ENCODE measurements at places on chromosomes 12 and 14.

DNA sequence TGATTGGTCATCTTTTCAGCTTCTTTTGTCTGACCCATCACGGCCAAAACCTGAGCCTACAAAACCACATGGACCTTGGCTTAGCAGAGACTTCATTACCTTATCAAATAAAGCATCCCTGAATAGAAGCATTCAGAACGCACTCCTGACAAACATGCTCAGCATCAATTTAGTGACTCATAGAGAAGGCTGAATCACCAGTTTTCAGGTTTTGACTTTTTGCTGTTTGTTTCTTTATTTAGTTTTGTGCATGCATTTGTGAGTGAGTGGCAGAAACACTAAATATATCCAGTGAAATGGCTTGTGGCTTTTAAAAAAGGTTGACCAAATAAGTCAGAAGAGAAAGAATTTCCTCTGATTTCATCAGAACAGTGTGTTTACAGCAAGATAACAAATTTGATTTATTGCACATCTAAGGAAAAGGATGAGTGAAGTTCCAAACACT lies 19.0 kb upstream of the OVCH1 start:
- DNase-seq = no peak

GRCh38 chr14:73943083-73943482 lies 6.8 kb downstream of the FAM161B start:
- no peak for DNase-seq

DNA sequence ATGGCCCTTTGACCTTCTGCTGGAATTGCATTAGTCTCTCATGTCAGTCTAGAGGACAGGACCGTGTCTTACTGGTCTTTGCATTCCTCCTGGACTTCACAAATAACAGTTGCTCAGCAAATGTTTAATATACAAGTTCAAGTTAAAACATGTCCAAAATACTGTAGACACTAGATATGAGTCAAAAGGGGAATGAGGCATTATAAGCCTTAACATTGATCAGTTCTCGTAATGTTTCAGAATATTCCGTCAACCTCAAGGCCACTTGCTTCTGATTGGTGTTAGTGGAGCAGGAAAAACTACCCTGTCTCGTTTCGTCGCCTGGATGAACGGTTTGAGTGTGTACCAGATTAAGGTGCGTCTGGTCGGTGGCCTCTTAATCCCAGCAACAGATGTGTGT lies 59.9 kb downstream of the HSP90AA1 start:
- DNase-seq = no peak

DNA sequence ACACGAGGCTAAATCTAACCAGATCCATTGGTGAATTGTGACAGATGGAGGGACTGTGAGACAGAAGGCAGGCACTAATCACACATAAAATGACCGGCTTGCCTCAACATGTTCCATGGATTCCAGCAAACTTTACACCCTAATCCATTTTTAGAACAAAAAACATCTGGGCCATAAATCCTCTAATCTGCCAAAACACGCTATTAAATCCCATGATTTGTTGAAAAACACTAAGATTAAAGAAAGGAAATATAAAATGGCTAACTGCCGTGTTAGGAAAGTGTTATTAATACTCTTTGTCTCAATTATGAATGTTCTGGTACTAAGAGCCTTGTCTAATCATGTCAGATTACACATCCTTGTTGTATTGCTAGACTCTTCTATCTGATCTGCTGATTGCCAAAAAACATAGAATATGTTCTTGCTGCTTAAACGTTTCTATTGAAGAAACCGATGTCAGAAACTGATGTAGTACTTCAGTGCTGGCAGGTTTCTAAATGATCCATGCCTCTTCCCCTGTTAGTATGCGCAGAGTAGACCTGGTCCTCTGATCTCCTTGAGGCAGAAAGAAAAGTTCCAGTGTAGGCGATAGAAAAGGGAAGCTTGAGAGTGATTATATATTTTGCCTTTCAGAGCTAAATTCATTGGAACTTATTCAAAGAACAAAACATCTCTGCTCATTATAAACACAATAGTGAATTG lies 384.9 kb downstream of the SOX5 start:
- DNase-seq = no peak

DNA sequence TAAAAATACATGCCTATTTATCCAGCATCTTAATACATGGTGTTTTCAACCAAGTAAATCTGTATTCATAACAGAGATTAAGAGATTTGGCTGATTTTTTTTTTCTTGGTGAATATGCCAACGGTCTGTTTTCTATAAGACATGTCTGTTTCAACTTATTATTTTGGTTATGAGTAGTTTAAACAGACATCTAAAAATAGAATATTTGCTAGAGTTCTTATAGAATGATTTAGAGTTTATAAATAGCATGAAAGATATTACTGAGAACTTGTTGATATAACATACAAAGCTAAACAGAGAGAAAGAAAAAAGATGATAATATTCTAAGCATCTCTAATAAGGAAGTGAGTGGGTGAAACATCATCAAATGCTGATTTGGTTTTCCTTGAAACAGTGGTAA lies 199.9 kb downstream of the CCDC91 start:
- DNase-seq = no peak

- DNase-seq = no peak
Observed at GRCh38 chr12:80709811-80710726, 2.6 kb downstream of the MYF6 start.

DNA sequence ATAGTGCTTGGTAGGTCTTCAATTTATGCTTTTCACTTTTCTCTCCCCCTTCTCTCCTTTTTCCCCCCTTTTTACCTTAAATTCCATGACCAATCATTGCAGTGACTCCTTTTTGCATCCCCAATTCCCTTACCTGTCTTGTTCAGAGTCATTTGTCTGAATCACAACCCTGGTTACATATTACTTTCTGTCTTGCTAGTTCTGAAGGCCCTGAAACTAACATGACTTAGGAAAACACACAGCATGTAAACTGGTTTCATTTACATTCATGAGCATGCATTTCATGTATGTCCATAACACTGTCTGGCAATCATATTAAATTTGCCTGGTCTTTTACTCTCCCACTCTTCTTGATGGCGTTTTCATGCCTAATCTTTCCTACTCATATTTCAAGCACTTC lies 20.3 kb upstream of the FOXG1 start:
- DNase-seq = no peak

GRCh38 chr12:6235906-6236640 lies 35.9 kb downstream of the CD9 start:
- no peak for DNase-seq

DNA sequence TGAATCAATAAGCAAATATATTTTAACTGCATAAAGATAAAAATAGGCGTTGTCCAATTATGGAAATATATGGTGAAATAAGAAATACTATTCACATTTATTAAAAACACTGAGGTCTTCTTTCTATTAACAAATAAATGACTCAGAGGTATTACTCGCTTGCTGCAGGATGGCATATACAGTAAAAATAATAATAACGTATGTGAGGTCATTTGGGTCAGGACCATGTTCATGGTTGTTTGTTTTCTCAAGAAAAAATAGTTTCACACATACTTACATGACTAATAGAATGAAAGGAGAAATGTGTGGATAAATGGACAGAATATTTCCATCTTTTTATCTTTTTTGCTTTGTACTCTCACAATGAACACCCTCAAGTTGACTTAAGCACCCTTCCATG lies 46.5 kb upstream of the RTL1 start:
- no peak for DNase-seq

- no peak for DNase-seq
Observed at GRCh38 chr12:126757326-126757725, 1509.6 kb upstream of the TMEM132C start.

DNA sequence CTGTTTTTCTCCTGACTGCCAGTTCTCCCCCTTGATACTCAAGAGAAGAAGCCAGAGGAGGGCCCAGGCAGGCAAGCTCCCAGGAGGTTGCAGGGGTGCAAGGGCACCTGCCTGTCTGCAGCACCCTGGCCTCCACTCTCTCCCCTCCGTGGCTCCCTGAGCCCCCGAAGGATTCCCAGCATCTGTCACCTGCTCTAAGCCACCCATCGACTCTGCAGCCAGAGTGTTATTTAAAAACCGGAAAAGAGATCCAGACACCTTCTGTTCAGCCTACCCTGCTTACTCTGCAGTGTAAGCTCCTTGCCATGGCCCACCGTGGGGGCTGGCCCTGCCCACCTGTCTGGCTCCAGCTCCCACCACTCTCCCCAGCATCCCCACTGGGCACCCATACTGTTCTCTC lies 121.4 kb downstream of the KSR2 start:
- no peak for DNase-seq

- no peak for DNase-seq
Observed at GRCh38 chr12:120485961-120486881, 9.7 kb upstream of the DYNLL1 start.

DNA sequence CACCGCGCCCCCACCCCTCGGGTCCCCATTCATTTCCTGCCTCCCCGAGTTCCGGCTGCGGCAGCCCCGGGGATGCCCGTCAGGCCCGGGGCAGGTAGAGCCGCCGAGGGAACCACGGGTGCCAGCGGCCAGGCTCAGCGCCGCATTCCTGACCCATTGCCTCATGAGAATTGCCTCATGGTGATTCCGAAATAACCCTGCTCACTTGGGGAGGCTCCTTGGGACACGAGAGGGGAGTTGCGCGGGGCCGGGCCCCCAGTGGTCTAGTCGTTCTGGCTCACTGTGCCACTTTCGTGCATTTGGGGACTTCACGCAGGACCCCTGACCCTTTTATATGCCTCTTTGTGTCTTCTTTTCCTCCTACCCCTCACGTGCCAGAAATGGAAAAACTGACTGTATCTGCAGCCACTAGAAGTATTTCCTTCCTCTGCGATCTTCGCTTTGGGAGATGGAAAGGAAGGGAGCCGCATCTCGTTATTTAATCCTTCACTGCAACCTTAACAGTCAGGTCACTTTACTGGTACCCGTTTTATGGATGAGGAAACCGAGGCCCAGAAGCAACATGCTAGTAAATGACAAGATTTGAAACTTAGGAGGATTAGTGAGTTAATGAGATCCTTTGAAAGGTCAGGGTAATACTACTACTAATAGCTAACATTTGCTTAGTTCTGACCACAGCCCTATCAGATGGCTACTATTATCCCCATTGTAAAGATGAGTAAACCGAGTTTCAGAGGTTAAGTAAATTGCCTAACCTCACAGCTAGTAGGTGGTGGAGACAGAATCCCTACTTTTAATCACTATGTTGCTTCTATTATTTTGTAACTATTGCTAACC lies 768 bp downstream of the PTPN11 start:
- DNase-seq = no peak

GRCh38 chr12:14995583-14996425 lies 23.0 kb downstream of the PDE6H start:
- DNase-seq = no peak

DNA sequence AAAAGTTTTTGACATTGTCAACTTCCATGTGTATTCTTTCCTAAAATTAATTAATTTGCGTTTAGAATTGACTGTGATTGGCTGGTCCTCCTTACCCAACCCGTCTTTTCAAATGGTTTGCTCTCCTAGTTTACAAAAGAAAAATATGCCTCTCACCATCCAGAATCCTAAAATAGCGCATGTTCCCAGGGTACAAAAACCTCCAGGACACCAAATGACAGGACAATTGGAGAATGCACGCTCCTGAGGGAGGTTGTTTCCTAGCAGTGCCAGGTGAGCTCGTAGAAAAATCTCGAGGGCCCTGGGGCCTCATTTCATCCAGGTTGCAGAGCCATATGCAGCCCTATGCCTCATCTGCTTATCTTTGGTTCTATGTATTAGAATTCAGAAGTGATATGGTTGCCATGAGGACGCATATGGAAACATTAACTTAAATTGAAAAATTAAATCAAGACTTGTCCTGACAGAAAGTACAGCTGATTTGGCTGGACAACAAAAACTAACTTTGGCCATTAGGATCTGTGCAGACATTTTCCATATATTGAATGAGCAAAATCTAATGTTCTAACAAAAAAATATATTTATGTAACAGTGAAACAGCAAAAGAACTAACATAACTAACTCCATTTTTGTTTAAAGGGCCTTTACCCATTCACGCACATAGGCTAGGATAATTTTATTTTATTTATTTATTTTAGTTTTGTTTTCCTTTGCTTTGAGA lies 28.2 kb upstream of the EGLN3 start:
- no peak for DNase-seq
